ENCODE measurements at places on chromosomes 7 and 10.

GRCh38 chr7:133654547-133654946 is 401.7 kb downstream of the EXOC4 start:
- DNase-seq: no peak
- no peak overlapping the region for H3K27ac ChIP-seq
- no peaks in the 10 kb centered on the region for H3K27me3 ChIP-seq
- H3K4me3 ChIP-seq: no peak overlapping the region
- H3K36me3 ChIP-seq: no peaks in the 10 kb centered on the region

DNA sequence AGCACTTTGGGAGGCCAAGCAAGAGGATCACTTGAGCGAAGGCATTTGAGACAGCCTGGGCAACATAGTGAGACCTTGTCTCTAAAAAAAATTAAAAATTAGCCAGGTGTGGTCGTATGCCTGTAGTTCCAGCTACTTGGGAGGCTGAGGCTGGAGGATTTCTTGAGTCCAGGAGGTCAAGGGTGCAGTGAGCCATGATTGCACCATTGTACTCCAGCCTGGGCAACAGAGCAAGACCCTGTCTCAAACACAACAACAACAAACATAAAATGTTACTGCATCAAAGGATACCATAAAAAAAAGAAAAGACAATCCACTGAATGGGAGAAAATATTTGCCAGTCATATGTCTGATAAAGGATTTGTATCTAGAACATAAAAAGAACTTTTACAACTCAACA is 60.5 kb downstream of the TACR2 start:
- DNase-seq: no peak
- no peak overlapping the region for H3K27ac ChIP-seq

DNA sequence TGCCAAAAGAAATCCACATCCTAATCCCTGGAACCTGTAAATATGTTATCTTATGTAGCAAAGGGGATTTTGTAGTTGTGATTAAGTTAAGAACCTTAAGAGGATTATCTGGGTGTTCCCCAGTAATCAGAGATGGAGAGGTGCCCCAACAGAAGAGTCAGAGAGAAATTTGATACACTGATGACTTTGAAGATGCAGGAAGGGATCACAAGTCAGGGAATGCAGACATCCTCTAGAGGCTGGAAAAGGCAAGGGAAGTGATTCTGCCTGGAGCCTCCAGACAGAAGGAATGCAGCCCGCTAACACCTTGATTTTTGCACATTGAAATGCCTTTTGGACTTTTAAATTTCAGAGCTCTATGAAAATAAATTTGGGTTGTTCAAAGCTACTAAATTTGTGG is 531.7 kb downstream of the DNAJB9 start:
- no peaks in the 10 kb centered on the region for H3K4me1 ChIP-seq
- DNase-seq: no peak
- no peak overlapping the region for H3K27ac ChIP-seq
- peaks cover 2% of the 10 kb centered on the region for H3K27me3 ChIP-seq
- H3K4me3 ChIP-seq: no peak overlapping the region
- no peaks in the 10 kb centered on the region for H3K36me3 ChIP-seq

DNA sequence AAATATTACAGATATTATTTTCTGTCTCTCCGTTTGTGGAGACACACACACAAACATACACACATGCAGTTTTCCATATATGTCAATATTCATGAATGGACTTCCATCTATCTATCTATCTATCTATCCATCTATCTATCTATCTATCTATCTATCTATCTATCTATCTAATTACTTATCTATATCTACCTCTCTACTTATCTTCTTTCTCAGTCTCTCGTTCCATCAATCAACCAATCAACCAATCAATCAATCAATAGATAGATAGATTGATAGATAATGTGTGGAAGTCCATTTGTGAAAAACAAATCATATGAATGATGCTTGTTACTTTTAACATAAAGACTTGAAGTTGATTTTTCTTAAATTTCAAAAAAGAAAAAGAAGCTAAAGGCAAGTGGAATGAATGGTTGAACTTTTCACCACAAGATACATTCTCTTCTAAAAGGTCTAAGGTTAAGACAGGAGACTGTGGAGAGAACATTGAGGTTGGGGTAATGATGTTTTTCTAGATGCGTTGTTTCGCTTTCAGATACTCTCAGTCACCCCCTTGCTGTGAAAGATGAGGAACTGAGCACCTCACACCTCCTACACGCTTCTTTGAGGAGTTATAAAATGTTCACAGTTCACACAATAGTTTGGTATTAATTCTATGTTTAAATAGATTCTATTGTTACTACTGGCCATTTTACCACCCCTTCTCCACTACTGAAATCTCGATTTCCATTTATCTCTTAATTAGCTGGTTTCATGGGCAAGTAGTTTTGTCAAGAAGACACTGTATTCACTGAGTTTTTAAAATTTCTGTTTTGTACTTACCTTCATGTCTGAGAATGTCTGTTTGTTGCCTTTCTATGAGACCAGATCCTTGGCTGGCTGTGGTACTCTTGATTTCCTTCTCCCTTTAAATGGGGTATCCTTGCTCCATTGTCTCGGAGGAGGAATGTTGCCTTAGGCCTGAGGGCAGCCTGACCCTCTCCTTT is 114.1 kb downstream of the EMX2 start:
- H3K27ac ChIP-seq: no peak overlapping the region
- H3K27me3 ChIP-seq: peaks cover 2% of the 10 kb centered on the region
- no peaks in the 10 kb centered on the region for H3K4me1 ChIP-seq
- no peak overlapping the region for H3K4me3 ChIP-seq
- H3K36me3 ChIP-seq: no peaks in the 10 kb centered on the region

GRCh38 chr7:74012842-74013249 is 15.1 kb upstream of the ELN start:
- peaks cover 2% of the 10 kb centered on the region for H3K27me3 ChIP-seq
- no peaks in the 10 kb centered on the region for H3K36me3 ChIP-seq
- H3K4me1 ChIP-seq: no peaks in the 10 kb centered on the region
- H3K4me3 ChIP-seq: no peak overlapping the region

All from immature natural killer cell (primary cell).